Activated B cell treated with CpG ODN at 0.5 μM for 24 hours (primary cell): ENCODE measurements at places on chromosomes 3 and 15. TPM values are rescaled to one million over a fixed set of nuclear protein-coding genes. Genes with fewer than 3 reads are reported as not detected.

- no peak for DNase-seq
Measured at GRCh38 chr3:151169262-151169947, 33.6 kb downstream of the GPR171 start.

PLCL2 gene
- 33.3 and 40.0 TPM in 2 replicates for total RNA-seq

GRCh38 chr3:187139126-187139894 lies at the start of gene RPL39L:
Gene RPL39L, minus strand, starts transcription at chr3:187139496. Its CDS starts 18,196 bp downstream, at chr3:187121300.
- DNase-seq: peak; percentile 95

CNTN3 gene
- not detected in 2 replicates for total RNA-seq

CSPG5 gene
- 0.09 and 0.20 TPM in 2 replicates for total RNA-seq
